B cell (primary cell): ENCODE measurements at places on chromosomes 13 and 19.

- H3K36me3 ChIP-seq = no peaks in the 10 kb centered on the region
- no peaks in the 10 kb centered on the region for H3K27me3 ChIP-seq
- DNase-seq = no peak
- H3K4me3 ChIP-seq = no peak overlapping the region
These were observed 2.9 kb upstream of the ZNF304 start for GRCh38 chr19:57348136-57348535.

GRCh38 chr19:38149661-38150061 lies 74.4 kb downstream of the DPF1 start:
- no peaks in the 10 kb centered on the region for H3K27me3 ChIP-seq
- H3K36me3 ChIP-seq = peaks cover 68% of the 10 kb centered on the region
- no peak overlapping the region for H3K27ac ChIP-seq
- H3K4me3 ChIP-seq = no peak overlapping the region
- no peak for DNase-seq
- H3K4me1 ChIP-seq = no peaks in the 10 kb centered on the region

GRCh38 chr13:21291840-21292239 lies 115.4 kb downstream of the MRPL57 start:
- no peak for DNase-seq
- no peaks in the 10 kb centered on the region for H3K4me1 ChIP-seq
- H3K27ac ChIP-seq = no peak overlapping the region
- no peak overlapping the region for H3K4me3 ChIP-seq
- no peaks in the 10 kb centered on the region for H3K36me3 ChIP-seq

- no peaks in the 10 kb centered on the region for H3K4me1 ChIP-seq
- no peak overlapping the region for H3K27ac ChIP-seq
- DNase-seq = no peak
- no peaks in the 10 kb centered on the region for H3K27me3 ChIP-seq
- no peak overlapping the region for H3K4me3 ChIP-seq
- no peaks in the 10 kb centered on the region for H3K36me3 ChIP-seq
These were observed 510.1 kb upstream of the NBEA start for GRCh38 chr13:34431827-34432581.

DNA sequence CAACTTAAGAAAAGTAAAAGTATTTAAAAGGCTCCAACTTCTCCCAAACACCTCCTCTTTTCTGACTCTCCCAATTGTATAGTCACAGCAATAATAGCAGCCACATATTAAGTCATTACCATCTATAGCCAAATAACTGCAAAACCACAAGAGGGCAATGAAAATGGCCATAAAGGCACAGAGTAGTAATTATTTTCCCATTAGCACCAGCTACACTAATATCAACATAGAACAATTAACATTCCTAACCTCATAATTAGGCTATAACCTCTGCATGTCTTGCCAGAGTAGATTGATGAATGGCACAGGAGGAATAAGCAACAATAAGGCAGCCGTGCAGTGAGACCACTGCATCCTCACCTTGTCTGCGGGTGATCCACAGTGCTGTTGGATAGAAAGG lies 226.4 kb upstream of the SERP2 start:
- H3K27ac ChIP-seq = no peak overlapping the region
- no peak overlapping the region for H3K4me3 ChIP-seq
- DNase-seq = no peak
- peaks cover 15% of the 10 kb centered on the region for H3K4me1 ChIP-seq
- H3K36me3 ChIP-seq = no peaks in the 10 kb centered on the region
